ENCODE measurements at places on chromosomes 12 and 14.

- DNase-seq = no peak
These were observed 130.2 kb upstream of the LRFN5 start for GRCh38 chr14:41476526-41476925.

GRCh38 chr12:45914090-45914489, 76.3 kb downstream of the SCAF11 start:
- DNase-seq = no peak

DNA sequence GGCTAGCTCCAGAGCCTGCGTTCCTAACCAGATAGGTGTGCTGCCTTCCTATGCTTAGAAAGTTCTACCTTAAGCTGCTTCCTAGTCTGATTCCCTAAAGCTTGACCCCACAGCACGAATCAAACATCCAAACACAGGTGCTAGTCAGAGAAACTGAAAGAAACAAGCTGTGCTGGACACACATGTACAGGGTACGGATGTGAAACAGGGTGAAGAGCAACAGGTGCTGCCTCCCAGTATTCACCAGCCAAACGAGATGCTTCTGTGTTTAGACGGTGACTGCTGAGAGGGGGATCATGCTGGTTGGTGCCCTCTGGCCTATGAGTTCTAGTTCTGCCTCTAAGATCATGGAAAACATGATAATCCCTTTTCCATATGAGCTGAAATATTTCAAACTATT, 105.3 kb downstream of the GRIP1 start:
- DNase-seq = no peak

DNA sequence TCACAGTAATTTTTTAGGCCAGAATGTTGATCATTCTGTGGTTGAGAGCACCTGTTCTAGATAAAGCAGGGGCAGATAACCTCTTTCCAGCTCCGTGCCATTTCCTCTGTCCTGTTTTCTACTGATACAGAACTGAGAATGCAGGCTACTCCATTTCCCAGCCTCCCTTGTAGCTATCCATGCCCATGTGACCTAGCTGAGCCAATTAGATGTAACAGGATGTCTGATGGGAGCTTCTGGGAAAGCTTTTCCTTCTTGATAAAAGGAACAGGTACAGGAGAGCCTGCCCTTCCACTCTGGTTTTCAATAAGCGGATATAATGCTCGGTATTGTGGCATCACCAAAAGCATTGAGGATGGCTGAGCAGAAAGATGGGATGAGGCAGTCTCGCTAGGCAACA, 54.2 kb downstream of the LRRC74A start:
- DNase-seq = no peak
